ENCODE measurements at places on chromosomes 7 and 10.
A peak's percentile ranks its signal among the peaks of the same experiment; 100 is the strongest.

GRCh38 chr7:21636694-21637093 lies 93.9 kb downstream of the DNAH11 start:
- DNase-seq = no peak

DNA sequence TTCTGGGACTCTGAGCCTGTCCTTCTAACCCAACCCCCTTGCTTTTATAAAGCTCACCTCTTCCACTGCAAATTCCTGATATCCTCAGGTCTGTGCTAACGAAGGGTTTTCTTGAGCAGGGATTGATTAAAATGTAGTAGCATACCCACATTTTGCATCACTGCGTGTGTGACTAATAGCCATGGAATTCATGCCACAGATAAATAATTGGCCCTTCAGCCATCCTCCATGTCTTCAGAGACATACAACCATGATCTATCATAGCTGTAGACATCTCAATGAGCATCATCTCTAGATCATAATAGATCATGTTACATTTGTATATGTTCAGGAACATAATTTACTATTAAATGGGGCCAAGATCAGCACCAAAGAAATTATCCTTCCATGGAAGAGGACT lies 990.3 kb downstream of the KCNMA1 start:
- DNase-seq = peak; percentile 18

DNA sequence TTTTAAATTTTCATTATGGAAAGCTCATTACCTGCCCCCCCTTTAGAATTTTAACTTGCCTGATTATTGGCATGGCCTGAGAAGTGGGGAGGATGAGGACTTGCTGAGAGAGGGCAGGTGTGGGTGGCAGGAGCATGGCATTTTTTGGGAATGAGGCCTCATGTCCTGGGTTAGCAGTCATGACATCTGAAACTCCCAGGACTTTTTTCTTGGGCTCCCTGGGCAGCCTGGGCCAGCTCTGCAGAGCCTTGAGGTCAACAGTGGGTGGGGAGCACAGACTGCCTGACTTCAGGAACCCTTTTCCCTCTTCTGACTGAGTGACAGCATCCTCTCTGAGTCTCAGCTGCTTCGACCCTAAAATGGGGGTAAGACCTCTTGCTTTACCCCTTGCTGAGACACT lies 46.3 kb downstream of the EEPD1 start:
- DNase-seq = no peak

- DNase-seq = no peak
Measured at GRCh38 chr10:131731780-131732630, 168.8 kb upstream of the PPP2R2D start.

DNA sequence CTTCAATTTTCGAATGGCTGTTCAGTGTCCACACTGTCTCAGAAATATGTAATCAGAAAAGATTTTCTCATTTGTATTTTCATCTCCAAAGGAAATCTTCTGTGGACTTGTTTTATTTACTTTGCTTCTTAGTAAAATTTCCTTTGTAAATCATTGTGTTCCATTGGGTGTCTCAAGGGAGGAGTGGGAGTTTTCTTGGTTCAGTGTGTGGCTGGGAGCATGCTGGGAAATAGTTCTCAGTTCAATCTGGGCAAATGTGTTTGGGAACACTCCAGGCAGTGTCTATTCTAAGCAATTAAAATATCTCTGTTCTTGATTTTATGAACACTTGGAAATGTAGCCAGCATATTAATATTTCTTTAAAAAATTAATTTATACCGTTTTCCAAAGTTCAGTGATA lies 1019.8 kb downstream of the CNTNAP2 start:
- DNase-seq = no peak
